ENCODE measurements at places on chromosomes 3 and 15.

DNA sequence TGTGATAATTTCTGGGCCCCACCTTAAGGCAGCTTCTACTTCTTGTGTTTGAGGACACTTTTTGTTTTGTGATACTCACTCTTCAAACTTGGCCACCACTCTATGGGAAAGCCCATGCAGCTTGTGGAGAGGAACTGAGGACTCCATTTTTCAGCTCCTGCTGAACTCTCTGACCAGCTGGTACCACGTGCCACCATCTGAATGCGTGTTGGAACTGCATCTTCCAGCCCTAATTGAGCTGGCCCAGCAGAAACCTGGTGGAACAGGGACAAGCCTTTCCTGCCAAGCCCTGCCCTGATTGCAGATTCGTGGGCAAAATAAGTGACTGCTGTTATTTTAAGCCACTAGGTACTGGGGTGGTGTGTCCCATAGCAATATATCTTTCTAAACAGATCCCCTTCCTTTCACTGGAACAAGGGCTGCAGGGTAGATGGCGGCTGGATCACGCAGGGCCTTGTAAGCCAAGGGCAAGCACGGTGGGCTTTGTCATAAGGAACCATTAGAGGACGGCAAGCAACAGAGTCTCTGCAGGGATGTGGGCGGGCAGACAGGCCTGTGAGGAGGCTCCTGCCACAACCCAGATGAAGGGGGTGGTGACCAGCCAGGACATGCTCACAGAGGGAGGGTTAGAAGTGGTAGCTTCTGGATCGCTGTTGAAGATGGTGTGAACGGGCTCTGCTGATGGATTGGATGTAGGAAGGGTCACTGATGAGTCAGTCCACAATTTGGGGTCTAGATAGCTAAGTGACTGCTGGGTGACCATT is 9.5 kb downstream of the H1-8 start:
- no peak for DNase-seq

DNA sequence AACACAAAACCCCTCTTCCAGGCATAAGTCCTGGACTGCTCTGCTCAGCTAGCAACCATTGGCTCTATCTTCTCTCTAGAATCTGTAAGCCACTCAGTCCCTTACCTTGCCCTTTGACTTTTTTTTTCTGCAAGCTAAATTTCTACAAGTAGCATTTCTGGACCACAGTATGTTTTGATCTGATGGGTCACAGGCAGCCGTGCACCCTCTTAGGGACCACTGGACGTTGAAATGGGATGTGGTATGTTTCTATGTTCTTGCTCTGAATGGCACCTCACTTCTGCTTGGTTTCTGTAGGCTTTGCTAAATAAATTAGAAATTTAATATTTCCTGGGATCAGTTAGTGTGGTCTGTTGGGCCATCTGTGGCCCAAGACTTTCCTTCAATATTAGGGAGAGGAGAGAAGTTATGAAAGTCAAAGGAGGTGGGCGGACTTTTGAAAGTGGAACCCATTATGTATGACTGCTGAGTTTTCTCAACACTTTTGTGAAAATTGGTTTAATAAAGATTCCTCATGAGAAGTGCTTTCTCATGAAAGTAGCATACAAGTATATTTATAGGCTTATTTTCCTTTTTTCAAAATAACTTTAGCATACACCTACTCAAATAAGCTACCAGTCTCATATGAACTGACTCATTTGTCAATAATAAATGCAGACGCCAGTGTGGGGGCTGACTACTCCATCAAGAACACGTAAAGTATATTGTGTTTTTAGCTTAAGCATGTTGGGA is 18.4 kb upstream of the TIPARP start:
- no peak for DNase-seq

GRCh38 chr3:123546133-123546755 is 38.6 kb downstream of the HACD2 start:
- peak; percentile 78 for DNase-seq

DNA sequence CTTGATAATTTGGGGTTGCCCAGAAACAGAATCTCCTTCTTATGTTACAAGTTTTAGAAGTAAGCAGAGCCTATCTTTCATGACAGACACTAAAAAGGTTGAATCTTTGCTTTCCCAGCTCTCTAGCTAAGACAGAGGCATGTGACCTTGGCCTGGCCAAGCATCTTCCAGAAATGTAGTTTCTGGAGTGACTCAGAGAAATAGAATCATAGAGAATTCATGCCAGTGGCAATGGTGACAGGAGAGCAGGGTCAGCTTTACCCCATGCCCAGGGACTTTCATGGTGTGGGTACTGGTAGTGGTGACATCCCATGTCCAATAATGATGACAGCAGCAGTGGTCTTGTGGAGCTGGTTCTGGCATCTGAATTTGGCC is 4.0 kb upstream of the PARP6 start:
- no peak for DNase-seq

DNA sequence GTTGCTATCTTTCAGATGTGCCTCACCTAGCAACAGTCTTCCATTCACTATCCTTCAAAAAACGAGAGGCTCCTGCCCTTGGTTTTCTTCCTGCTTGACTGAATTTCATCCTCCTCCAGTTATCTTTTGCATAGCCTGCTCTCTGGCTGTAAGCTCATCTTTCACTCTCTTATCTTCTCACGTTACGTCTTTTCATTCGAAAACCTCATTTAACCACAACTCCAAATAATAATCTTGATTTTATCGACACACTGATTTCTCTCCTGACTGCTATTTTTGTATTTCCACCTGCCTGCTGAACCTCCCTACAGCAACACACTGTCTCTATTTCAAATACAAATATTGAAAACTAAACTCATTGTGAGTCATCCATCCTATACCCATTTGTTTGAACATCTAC is 230.7 kb upstream of the TMC3 start:
- no peak for DNase-seq

DNA sequence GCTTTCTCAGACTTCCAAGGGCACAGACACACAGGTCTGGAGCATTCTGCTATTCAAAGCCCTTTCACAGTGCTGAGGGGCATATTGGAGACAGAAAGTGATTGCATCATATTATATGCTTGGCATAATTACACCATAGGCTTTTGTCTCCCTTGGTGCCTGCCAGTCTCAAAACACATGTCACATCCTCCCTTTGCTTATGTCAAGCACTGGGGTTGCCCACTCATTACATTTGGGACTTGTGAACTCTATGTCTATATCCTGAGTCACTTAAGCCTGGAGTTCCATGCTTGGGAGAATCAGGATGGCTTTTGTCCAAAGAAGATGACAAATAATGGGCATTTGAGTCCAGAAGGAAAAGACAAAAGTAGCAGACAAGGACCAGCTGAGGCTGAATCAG is 12.3 kb upstream of the PDZRN3 start:
- DNase-seq: no peak

- no peak for DNase-seq
Measured at GRCh38 chr3:64316971-64317370, 91.7 kb upstream of the PRICKLE2 start.

- DNase-seq: no peak
Measured at GRCh38 chr3:72473156-72473555, 375.1 kb downstream of the SHQ1 start.

GRCh38 chr15:43939070-43939469 is 112.3 kb downstream of the WDR76 start:
- no peak for DNase-seq

GRCh38 chr3:88000853-88001252 is 58.0 kb downstream of the CGGBP1 start:
- no peak for DNase-seq

- no peak for DNase-seq
Measured at GRCh38 chr3:4739289-4740236, 239.7 kb upstream of the BHLHE40 start.

- DNase-seq: no peak
Measured at GRCh38 chr3:107892955-107893624, 197.7 kb downstream of the CD47 start.

- no peak for DNase-seq
Measured at GRCh38 chr15:99706557-99707303, 26.5 kb downstream of the LYSMD4 start.

GRCh38 chr3:122355612-122356011 is 27.4 kb downstream of the MIX23 start:
- no peak for DNase-seq

DNA sequence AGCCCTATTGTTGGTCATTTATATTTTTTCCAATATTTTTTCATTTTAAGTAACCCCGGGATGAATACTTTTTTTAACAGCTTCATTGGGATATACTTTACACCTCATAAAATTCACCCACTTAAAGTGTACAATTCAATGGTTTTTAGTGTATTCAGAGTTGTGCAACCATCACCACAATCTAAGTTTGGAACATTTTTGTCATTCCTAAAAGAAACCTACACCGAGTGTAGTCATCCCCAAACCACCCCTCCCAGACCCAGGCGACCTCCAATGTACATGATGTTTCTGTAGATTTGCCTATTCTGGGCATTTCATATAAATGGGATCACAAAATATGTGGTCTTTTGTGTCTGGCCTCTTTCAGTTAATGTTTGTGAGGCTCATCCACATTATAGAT is 118.3 kb upstream of the FRMD4B start:
- DNase-seq: no peak

- DNase-seq: no peak
Measured at GRCh38 chr15:73957785-73958184, 31.5 kb downstream of the LOXL1 start.

DNA sequence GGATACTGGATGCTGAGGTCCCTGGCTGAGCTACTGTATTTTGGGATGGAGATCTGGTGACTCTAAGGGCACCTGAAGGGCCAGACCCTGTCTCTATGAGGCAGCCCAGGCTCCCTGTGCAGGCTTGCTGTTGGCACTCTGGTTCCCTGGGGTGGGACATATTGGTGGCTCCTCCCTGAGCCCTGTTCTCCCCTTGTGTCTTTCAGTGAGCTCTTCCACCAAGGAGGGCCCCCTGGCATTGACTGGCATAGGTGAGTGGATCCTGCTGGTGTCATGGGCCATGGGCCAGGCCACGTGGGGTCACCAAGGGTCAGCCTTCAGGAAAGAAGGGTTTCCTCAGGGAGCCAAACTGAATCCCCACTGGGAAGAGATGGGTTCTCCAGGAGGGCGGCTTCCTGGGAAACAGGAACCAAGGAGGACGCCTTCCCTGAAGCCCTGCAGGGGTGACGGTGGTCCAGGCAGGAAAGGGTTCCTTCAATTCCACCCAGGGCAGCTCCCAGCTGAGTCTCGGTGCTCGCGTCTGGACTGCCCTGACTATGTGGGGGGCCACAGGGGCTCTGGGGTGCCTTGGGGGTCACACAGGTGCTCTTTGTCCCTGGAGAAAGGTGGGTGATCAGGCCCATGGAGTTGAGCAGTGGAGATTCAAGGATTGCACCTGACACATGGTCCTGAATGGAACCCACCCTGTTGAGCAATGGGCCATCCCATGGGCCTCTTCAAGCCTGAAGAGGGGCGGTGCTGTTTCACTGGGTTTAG is 220.4 kb downstream of the SNRPN start:
- no peak for DNase-seq

GRCh38 chr3:88742106-88742505 is 365.3 kb upstream of the EPHA3 start:
- DNase-seq: no peak

DNA sequence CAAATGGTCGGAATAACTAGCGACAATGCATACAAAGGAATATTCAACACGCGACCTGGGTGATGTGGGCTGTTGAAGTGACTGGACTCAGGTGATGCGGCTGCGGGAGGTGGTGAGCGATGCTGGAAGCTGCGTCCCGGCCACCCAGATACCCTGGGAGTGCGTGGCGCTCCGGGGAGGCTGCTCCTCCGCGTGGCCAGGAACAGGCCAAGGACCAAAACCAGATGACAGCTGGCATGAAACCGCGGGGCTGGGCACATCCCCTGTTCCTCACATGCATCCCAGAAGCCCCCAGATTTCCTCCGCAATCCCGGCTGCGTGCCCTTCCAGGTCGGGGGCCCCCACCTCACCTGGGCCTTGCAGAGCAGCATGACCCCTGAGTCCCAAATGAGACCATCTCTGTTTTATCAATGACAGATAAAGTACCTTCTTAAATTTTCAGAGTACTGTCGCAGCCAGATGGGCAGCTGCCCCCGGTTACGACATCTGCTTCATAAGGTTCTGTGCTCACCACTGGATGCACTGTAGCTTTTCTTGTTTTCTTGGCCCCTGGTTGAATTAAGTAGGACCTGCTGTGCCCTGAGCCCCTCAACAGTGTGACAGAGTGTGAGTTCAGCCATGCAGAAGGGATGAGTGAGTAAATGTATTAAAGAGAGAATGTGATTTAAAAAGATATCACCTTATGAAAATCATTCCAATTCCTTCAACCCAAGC is 278.2 kb downstream of the GABRG3 start:
- DNase-seq: no peak

DNA sequence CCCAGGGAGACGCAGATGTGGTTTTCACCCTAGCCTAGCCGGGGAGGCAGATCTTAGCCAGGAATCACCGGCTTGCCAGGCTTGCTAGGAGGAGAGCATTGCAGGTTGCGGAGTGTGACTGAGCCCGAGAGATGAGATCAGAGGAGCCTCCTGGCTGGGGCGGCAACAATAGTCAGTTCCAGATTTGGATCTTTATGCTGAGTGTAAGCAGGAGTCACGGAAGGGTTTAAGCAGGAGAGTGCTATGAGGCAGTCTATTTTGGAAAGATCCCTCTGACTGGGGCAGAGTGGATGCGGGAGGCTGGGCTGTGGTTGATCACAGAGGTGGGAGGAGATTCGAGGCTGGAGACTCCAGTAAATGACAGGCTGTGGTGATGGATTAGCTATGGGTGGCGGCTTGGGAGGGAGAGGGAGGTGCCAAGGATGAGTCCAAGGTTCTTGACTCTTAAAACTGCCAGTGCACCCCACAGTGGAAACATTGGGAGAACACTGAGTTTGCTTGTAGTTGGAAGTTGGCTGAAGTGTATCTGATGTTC is 10.4 kb upstream of the BAHD1 start:
- no peak for DNase-seq

DNA sequence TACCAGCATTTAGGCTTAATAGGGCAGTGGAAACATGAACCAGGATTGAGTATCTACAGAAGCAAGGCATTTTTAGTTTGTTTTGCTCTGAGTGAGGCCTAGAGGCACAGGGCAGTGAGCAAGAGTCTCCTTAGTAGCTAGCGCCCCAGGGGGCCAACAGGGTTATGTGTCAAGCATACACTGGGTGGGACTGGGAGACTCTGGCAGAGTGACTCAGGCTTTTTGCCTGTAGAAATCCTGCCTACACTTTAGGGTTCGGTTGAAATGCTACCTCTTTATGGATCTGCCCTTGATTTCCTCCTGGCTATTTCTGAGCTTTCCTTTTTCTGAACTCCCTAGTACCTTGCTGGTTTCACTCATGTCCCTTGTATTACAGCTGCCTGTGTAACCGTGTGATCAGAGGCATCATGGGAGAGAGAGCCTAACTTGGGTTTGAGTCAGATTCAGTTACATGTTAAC is 72.2 kb downstream of the TOP2B start:
- no peak for DNase-seq

- no peak for DNase-seq
Measured at GRCh38 chr3:127709320-127710060, 36.7 kb downstream of the ABTB1 start.

- no peak for DNase-seq
Measured at GRCh38 chr3:21573291-21573690, 177.7 kb downstream of the ZNF385D start.

- no peak for DNase-seq
Measured at GRCh38 chr3:175941352-175941751, 1082.2 kb downstream of the NAALADL2 start.

- DNase-seq: no peak
Measured at GRCh38 chr3:197468866-197469382, 86.8 kb downstream of the BDH1 start.

GRCh38 chr3:131540143-131540542 is 37.4 kb upstream of the MRPL3 start:
- no peak for DNase-seq

Measured in SK-N-MC (cell line).